Esophagus mucosa (tissue), 1 donor: ENCODE measurements at places on chromosomes 2 and 18. TPM values are rescaled to one million over a fixed set of nuclear protein-coding genes. Genes with fewer than 3 reads are reported as not detected.

The FAM161A gene
- total RNA-seq = 1.3 TPM

The NAT8 gene
- total RNA-seq = not detected

The FAM110C gene
- total RNA-seq = 44.3 TPM

The TXNDC2 gene
- total RNA-seq = not detected

The CAVIN2 gene
- 8.7 TPM for total RNA-seq

The SKOR2 gene
- total RNA-seq = not detected

The CGREF1 gene
- total RNA-seq = 0.96 TPM

The TMEM131 gene
- 33.8 TPM for total RNA-seq

The SERPINB5 gene
- total RNA-seq = 213 TPM

The ACMSD gene
- total RNA-seq = not detected

The LAMA1 gene
- 5.5 TPM for total RNA-seq

The UGT1A3 gene
- total RNA-seq = 0.28 TPM

The BCL2 gene
- 2.3 TPM for total RNA-seq

The AP1S3 gene
- total RNA-seq = 20.8 TPM

The MATN3 gene
- total RNA-seq = 0.56 TPM

The UBE2E3 gene
- 52.8 TPM for total RNA-seq

The SCN3A gene
- total RNA-seq = 0.28 TPM

The CFAP65 gene
- not detected for total RNA-seq

The NYAP2 gene
- total RNA-seq = 0.32 TPM

The HSBP1L1 gene
- total RNA-seq = 15.5 TPM

The CNTNAP5 gene
- not detected for total RNA-seq

The CREG2 gene
- 2.3 TPM for total RNA-seq

The AGXT gene
- total RNA-seq = not detected

The PRPF40A gene
- 73.6 TPM for total RNA-seq

The RND3 gene
- 62.3 TPM for total RNA-seq

The TTR gene
- 0.20 TPM for total RNA-seq

The ADAM23 gene
- total RNA-seq = 16.3 TPM

The COX5B gene
- total RNA-seq = 302 TPM

The CHRNG gene
- not detected for total RNA-seq

The MYO7B gene
- 0.04 TPM for total RNA-seq

The NGEF gene
- total RNA-seq = 6.1 TPM

The GLI2 gene
- 0.72 TPM for total RNA-seq

The ALPP gene
- not detected for total RNA-seq

The GPBAR1 gene
- not detected for total RNA-seq

The MAPRE2 gene
- 4.5 TPM for total RNA-seq
